Activated CD4-positive, alpha-beta T cell treated with anti-CD3 and anti-CD28 coated beads, Interleukin-2, amount 10 ng/mL, durations not matched to agents 24 days and 14 days (primary cell): ENCODE measurements at places on chromosomes 13 and 19.
A peak's percentile ranks its signal among the peaks of the same experiment; 100 is the strongest.

- DNase-seq, result no peak
These were observed 27.8 kb upstream of the TDRD3 start for GRCh38 chr13:60369242-60369641.

DNA sequence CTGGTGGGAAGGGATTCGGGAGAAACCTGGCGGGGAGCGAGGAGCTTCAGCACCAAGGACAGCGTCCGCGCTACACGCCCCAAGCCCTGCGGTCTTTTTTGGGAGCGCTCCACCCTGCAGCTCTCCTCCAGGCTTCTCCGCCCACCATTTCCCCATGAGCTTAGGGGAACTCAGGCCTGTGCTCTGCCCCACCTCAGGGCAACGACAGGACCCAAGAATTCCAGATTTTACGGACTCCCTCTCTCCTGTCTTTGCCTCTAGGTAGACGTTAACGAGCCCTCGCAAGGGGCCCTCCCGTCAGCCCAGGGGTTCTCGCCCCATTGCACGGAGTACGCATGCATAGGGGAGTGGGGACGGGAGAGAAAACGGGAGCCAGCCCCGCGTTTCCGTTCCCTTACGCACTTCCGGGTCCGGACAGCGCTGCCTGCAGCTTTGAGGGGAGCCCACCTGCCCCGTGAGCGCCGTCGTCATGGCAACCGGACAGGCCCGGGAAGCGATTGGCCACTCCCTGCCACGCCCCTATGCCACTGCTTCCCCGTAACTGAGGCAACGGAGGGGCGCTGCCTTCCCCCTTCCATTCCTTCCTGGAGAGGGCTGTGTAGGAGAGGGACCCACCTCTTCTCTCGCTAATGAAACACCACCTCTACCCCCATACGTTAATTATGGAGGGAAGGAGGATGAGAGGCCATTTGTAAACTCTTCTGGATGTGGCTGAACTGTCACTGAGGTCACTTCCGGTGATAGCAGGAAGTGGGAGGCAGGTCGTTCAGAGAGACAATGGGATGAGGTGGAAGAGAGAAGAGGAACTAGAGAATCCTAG is 20.8 kb downstream of the NOVA2 start:
- DNase-seq, result peak; percentile 88

- DNase-seq, result no peak
These were observed 11.1 kb downstream of the MAMSTR start for GRCh38 chr19:48708471-48708870.

DNA sequence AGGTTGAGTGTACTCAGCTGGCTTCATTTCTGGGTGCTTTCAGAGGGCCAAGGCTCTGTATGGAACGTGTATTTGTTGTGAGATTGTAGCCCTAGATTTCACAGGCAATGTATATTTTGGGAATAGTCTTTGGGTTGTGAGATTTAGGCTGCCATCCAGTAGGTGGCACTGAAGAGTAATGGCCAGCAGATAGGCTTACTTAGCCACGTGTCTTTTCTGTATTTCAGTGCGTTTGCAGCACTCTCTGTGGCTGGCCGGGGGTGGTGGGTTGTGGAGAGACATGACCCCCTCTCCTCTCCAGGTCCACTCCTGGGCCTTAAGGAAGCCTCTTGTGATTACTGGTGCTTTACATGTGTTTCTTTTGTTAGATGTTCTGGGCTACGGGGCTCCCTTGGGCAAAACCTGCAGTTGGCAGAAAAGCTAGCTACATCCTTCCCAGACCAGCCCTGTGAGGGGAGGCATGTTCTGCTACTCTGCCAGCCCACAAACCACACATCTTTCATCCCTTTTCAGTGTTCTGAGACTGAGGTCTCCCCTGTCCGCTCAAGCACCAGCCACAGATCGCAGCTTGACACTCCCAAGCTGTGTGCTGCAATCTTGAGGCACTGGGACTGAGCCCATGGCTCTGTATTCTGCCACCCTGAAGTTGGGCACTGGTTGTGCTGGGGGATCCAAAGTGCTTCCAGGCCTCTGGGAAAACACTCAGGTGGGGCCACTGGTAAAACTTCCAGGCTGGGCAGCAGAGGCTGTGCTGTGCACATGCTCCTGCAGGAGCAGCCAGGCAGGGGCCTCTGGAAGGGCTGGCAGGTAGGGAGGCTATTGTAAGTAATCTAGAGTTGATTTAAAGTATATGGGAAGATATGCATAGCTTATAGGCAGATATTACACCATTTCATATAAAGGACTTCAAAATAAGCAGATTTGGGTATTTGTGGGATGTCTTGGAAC is 1096.8 kb upstream of the PCDH20 start:
- DNase-seq, result peak; percentile 66

GRCh38 chr13:37144661-37145060 is 39.2 kb upstream of the CSNK1A1L start:
- DNase-seq, result no peak

DNA sequence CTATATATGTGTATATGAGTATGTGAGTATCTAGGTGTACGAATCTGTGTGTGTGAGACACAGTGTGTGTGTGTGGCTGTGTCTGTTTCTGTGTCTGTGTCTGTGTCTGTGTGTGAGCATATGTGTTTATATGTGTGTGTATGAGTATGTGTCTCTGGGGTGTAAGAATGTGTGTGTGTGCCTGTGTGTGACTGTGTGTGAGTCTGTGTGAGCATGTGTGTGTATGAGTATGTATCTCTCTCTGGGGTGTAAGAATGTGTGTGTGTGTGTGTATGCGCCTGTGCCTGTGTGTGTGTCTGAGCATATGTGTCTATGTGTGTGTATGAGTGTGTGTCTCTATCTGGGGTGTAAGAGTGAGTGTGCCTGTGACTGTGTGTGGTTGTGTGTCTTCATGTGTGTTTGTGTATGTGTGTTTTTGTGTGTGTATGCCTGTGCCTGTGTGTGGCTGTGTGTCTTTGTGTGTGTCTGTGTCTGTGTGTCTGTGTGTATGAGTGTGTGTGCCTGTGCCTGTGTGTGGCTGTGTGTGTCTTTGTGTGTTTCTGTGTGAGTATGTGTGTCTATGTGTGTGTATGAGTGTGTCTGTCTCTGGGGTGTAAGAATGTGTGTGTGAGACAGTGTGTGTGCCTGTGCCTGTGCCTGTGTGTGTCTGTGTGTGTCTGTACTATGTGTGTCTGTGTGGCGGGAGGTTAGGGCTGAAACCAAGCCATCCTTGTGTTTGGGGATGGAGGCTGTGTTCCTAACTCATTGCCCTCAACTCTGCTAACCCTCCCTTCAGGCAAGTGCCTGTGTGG is 11.2 kb downstream of the AXL start:
- DNase-seq, result no peak

GRCh38 chr13:84934911-84935310 is 864.3 kb downstream of the SLITRK6 start:
- no peak for DNase-seq

DNA sequence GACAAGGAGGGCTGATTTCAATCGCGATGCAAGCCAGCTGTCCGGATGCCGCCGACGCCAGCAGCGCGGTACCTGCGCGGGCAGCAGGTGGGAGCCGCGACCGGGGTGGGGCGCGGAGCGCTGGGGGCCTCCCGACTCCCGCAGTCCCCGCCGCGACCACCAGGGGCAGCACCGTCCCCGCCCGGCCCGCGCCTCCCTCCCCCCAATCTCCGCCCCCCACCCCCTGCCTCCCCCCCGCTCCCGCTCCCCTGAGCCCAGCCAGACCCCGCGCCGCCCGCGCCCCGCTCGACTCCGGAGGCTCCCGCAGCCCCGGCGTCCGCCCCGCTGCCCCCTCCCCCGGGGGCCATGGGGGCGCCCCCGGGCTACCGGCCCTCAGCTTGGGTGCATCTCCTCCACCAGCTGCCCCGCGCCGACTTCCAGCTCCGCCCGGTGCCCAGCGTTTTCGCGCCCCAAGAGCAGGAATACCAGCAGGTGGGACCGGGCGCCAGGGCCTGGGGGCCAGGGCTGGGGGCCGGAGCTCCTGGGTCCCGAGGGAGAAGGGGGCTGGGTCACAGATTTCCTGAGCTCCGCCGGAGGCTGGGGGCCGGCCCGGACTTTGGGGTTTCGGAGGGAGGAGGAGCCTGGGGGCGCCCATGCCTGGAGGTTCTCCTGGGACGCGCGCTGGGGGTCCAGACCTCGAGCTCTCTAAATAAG is at the start of gene TTYH1:
Gene TTYH1 (plus strand): TSS at position 257 of the 693 bp plus-strand sequence. CDS start 89 bp downstream, at position 346.
- peak; percentile 77 for DNase-seq

DNA sequence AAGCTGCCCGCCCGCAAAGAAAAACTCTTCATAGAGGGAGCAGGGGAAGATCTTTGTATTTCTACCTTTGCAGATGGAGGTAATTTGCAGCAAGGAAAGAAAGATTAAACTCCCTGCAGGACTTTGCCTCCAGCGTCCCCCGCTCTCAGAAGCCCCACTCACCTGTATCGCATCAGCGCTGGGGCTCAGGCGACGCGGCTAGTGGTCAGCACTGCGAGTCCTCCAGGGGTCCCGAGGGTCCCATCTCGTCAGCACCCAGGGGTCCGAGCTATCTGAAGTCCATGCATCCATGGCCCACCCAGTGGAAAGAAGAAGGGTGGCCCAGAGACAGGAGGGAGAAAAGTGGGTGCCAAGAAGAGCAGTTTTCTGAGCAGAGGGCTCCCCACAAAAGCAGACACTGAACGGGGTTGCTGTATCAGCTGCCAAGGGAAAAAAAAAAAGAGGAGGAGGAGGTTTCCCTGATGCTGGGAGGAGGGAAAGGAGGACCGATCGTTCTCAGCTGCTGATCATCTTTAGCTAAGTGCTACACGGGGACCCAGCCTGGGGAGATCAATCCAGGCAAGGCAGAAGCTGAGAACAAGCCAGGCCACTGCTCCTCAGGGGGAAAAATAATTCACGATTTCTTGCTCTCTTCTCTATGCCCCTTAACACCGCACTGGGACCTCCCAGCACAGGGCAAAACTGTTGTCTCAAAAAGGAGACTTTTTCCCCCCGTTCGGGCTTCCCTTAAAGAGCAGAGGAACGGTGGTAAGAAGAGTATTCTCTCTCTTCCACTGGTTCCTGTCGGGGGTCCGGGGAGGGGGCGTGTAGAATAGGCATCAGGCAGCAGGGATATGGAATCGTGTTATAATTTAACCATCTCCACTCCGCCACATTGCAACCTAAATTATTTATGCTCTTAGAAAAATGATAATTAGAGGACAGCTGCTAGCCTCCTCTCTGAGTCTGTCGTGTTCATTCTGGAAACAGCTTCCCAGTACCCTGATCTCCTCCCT is 117.7 kb upstream of the CACNA1A start:
- no peak for DNase-seq

- DNase-seq, result peak; percentile 68
These were observed 40.8 kb downstream of the RCBTB2 start for GRCh38 chr13:48492096-48492440.

DNA sequence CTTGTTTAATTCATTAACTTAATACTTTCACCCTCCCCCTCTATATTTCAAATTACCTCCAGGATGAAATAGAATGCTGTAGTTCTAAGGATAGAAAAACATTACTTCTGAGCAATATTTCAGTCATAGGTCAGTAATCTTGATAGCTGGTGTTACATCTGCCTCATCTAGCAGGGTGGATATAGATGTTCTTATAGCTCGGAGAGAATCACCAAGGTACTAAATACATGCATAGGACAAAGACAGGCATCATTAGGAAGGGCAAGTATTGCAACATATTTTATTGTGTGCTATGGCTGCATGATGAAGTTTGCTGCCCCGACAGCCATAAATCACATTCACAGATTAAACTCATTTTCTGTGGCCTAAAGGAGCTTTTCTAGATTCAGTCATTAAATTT is 601.0 kb downstream of the FGF9 start:
- no peak for DNase-seq

DNA sequence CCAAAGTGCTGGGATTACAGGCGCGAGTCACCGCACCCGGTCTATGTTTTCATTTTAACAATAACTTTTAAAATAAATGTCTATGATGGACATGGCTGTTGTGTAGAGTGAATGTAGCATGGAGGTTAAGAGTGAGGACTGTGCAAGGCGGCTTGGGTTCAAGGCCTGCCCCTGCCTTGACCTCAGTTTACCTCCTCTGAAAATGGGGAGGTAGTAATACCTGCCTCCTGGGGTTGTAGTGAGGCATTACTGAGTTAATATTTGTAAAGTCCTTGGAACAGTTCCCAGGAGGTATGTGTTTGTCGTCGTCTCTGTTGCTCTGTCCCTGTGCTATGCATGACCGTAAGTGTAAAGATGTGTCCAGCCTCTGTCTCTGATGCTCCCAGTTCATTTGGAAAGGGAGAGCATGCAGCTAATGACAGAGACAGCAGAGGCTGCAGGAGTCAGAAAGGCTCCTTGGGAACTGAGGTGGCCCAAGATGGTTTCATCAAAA is 9.4 kb downstream of the GARRE1 start:
- DNase-seq, result no peak
